ENCODE measurements at places on chromosomes 7 and 10.

GRCh38 chr7:81284576-81284975 lies 365.7 kb upstream of the SEMA3C start:
- no peak for DNase-seq

GRCh38 chr7:40843338-40843985 lies 708.7 kb downstream of the SUGCT start:
- DNase-seq = no peak

GRCh38 chr7:34747867-34748727 lies 90.1 kb downstream of the NPSR1 start:
- no peak for DNase-seq

- DNase-seq = no peak
Observed at GRCh38 chr10:104931612-104932134, 290.6 kb downstream of the SORCS3 start.

- no peak for DNase-seq
Observed at GRCh38 chr10:113928830-113929229, 74.4 kb downstream of the NHLRC2 start.

DNA sequence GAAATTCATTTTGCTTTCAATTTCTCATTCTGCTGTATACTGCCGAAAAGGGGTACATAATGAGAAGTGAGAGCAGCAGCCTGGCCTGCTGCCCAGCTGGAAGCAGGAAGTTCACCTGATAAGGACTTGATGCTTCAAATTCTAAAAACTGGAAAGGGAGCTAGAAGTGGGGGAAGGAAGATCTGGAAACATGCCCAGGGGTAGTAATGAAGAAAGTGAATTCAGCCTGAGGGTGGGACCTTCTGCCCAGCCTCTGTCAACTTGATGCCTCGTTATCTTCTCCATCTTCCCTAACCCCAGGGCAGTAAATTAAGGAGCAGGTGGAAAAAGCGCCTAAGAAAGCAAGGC lies 69.4 kb downstream of the ARMH3 start:
- no peak for DNase-seq

DNA sequence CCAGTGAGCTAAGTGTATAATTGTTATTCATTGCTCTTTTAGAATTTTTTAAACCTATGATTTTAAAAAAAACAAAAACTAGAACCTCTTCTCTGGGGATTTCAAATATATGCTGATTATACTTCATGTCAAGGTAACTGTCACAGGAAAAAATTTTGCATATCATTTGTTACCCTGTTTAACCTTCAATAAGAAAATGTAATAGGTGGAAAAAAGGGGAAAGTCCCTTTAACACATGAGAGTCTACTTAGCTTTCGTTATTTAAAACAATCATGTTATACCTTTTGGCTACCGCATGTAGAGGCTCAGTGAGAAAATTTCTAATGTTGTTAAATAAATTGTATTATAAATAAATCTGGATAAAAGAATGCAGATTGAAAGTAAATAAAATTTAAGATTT lies 190.1 kb upstream of the AKR1E2 start:
- DNase-seq = no peak

DNA sequence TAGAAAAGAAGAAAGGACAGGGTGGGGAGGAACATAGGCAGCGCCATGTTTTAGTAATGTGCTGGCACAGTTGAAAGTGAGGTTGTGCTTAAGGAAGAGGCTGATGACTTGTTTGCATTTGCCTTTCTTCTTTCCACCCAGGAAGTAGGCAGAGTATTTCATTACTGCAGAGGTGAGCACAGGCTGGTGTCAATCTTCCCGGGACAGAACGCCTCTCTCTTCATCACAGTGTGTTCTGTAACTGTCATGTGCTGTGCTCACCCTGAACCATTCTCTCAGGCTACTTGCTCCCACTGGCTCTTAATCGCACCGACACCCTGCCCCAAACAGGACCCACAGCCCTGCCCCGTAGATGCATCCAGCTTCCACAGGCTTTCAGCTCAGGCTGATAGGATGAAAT lies 135.8 kb upstream of the YAE1 start:
- no peak for DNase-seq

Measured in activated effector memory CD4-positive, alpha-beta T cell treated with Interleukin-2 at 50 U/mL for 16 hours (primary cell).